MV-4-11 (cell line): ENCODE measurements at places on chromosomes 3 and 15.
A peak's percentile ranks its signal among the peaks of the same experiment; 100 is the strongest.

GRCh38 chr3:185900228-185900627 is 37.6 kb downstream of the TRA2B start:
- DNase-seq = peak; percentile 51

GRCh38 chr3:111735243-111735758 is 123.8 kb upstream of the PHLDB2 start:
- peak; percentile 28 for DNase-seq

DNA sequence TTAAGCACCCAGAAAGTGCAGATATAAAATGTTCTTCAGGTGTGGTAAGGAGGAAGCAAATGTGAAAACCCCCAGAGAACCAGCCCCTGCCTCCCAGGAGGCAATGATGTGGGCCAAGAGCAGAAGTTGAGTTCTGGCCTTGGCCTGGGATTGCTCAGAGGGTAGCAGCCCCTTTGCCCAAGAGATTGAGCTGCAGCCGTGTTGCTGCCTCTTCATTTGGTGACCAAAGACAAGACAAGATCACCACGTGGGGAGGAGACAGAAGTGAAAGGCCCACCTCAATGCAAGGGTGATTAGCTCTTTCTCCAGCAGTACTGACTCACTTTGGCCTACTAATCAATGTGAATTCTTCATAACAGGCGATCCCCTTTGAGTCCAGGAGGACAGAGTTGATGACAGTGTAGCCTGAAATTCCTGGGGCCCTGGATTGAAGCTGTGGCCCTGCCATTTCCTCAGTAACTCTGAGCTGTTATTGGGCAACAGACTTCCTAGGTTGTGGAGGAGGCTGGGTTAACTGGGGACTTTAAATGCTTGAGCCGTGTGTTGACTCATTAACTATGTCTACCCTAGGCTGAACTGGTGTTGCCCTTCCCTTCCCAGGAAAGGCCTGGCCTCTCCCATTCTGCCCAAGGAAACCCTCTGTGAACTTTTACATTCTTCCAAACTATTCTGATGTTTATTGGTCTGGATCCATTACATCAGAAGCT is 86.5 kb downstream of the ST6GAL1 start:
- DNase-seq = peak; percentile 75

- peak; percentile 93 for DNase-seq
These were observed 8.4 kb downstream of the CSK start for GRCh38 chr15:74790080-74790916.

DNA sequence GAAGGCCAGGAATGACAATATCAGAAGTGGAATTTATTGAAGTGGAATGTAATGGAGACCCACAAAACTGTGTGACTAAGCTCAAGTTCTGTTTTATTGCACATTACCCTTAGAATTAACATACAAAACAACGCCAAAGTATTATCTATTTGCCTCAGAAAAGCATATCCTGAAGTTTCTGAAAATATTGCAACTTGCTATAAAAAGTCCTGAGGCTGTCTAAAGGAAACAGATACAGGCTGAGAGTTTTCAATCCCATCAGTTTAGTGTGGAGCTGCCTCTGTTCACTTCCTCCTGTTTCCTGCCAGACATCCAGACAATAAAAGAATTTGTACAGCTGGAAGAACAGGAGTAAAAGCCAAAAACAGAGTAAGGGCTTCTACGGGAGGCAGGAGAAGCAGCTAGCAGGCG is 108.8 kb downstream of the FBN1 start:
- DNase-seq = no peak

DNA sequence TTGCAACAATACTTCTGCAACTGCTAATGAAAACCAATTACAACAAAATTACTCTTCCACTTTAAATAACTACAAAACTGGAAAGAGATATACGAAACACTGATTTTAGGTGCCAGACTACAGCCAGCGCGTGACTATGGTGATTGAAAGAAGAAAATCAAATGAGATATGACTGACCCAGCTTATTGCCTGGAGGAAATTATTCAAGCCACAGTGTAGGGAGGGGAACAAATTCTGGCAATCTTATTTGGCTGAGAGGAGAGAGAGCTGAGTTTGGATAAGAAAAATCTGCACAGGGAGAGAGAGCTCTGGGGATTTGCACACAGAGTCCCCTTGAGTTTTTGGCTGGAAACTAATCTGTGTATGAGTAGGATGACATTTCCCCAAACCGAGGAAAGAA is 470.3 kb upstream of the FRG2C start:
- no peak for DNase-seq

GRCh38 chr3:132486099-132486498 is 68.8 kb downstream of the DNAJC13 start:
- DNase-seq = peak; percentile 31

GRCh38 chr15:67758619-67759300 is 66.5 kb upstream of the SKOR1 start:
- no peak for DNase-seq

- DNase-seq = no peak
These were observed 19.0 kb upstream of the C15orf61 start for GRCh38 chr15:67501836-67502461.

GRCh38 chr15:52124270-52124880 is 11.8 kb upstream of the BCL2L10 start:
- peak; percentile 65 for DNase-seq

DNA sequence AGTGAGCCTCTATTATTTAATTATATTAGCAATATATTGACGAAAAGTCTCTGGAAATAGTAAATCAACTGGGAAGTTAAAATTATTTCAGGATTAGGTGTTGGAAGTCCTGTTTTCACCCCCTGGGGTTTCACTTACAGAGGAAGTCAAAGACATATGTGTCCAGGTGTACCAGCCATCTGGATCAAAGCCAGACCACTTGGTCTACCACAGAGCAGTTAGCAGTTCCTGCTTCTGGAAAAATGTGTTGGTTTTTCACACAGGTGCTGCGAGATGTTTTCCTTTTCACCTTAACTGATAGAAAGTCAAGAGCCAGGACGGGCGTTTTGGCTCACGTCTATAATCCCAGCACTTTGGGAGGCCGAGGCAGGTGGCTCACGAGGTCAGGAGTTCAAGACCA is 13.1 kb downstream of the MME start:
- DNase-seq = no peak

GRCh38 chr15:70356919-70357318 is 259.2 kb upstream of the TLE3 start:
- no peak for DNase-seq
